ENCODE measurements at places on chromosomes 6 and 20.

- peak; percentile 49 for DNase-seq
Measured at GRCh38 chr6:167079853-167080297, 43.0 kb upstream of the CCR6 start.

- DNase-seq = no peak
Measured at GRCh38 chr6:130717657-130718056, 109.5 kb upstream of the SMLR1 start.

DNA sequence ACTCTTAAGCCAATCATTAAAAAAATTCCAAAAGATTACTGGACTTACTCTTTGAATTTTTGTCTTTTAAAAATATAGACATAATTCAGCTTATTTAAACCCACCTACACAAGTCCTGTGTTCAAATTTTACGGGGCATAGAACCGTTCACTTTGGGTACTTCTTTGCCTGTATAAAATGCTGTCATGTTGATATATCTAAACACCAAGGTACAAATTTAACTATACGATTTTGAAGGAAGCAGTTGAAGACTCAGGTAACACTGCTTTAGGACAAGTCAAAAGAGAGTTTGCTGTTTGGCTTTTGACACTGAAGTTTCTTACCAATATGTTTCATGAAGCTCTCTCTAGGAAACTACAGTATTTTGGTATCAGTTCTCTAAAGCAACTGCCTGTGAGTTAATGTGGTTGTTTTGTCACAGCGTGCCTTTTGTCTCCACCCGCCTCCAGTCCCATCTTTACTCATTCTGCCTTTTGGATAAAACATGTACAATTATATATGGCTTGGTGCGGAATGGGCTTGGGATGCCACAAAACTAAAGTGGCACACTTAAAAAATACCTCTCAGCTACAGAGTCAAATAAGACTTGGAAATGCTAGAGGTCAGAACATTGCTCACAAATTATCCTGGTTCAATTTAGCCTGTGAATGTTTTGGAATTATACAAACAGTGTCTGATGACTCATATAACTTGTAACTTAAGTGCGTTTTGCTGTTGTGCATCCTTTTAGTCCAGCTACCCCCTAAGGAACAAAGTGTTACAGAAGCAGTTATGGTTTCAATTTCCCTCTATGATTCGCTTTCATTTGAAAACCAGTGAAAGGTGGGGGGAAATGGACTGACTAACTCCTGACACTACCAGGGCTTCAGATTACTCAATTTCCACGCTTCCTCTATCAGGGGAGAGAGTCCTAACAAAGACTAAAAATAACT lies 38.7 kb downstream of the RGS17 start:
- no peak for DNase-seq

- no peak for DNase-seq
Measured at GRCh38 chr6:19169366-19169765, 667.8 kb upstream of the ID4 start.

GRCh38 chr6:20183706-20184105 lies 28.6 kb downstream of the MBOAT1 start:
- DNase-seq = no peak

GRCh38 chr6:137737836-137738596 lies 129.0 kb upstream of the TNFAIP3 start:
- DNase-seq = no peak

GRCh38 chr20:56932575-56933330 lies 303.6 kb downstream of the TFAP2C start:
- no peak for DNase-seq
